Eye (tissue), 1 donor: ENCODE measurements at places on chromosomes 12 and 14.

- DNase-seq = no peak
Observed at GRCh38 chr12:86669010-86669409, 412.8 kb upstream of the MGAT4C start.

DNA sequence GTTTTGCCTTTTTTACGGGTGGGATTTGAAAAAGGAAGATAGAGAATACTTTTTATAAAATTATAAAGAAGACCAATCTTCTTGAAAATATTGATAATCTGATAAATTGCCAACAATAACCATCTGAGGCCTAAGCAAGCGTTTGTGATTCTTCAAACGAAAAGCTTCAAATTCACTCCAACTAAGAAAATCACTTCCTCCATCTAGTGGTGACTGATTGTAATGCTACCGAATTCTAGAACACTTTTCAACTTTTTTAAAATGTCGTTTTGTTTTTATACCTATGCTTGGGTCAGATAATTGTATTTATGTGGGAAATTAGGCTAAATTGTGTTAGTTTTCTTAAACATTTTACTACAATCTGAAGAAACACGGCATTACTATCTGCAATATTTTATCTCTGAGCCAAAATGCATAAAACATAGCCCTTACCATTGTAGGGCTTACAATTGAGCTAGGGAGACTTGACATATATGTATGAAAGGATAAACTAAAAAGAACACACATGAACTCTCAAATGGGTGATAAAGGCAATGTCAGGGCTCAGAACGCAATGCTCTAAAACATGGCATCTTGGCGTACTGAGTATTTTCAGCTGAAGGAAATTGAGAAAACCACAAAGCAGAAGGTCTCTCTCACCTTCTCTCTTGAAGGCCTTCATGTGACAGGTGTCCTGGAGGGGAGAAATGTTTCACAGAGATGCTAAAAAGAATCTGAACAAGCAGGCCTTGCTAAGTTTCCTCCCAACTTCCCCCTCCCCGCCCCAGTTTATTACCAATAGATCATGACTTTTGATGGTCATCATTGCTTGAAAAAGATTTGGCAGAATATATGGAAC lies 36.8 kb upstream of the G2E3 start:
- peak; percentile 76 for DNase-seq

DNA sequence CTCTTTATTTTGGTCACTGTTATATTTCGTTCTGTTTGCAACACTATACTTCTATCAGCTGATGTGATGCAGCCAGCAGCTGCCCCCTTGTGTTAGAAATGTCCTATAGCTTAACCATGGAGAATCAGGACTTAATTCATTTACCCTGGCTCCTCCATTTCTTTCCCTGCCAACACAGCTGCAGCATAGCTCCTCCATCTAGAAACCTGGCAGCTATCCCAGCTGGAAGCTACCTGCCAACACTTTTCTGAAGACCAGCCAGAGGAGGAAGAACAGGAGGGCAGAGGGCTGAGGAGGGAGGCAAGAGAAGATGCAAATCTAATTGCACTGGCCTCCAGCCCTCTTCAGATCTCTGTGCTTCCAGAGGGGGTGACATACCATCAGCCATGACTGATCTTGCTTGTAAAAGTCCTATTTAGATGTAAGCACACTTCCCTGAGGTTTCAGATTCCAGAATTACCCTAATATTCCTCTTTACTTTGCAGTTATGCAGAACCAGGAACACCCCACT lies 156.8 kb upstream of the TMEM260 start:
- DNase-seq = peak; percentile 82

- DNase-seq = no peak
Observed at GRCh38 chr12:29414368-29414767, 33.4 kb upstream of the ERGIC2 start.

DNA sequence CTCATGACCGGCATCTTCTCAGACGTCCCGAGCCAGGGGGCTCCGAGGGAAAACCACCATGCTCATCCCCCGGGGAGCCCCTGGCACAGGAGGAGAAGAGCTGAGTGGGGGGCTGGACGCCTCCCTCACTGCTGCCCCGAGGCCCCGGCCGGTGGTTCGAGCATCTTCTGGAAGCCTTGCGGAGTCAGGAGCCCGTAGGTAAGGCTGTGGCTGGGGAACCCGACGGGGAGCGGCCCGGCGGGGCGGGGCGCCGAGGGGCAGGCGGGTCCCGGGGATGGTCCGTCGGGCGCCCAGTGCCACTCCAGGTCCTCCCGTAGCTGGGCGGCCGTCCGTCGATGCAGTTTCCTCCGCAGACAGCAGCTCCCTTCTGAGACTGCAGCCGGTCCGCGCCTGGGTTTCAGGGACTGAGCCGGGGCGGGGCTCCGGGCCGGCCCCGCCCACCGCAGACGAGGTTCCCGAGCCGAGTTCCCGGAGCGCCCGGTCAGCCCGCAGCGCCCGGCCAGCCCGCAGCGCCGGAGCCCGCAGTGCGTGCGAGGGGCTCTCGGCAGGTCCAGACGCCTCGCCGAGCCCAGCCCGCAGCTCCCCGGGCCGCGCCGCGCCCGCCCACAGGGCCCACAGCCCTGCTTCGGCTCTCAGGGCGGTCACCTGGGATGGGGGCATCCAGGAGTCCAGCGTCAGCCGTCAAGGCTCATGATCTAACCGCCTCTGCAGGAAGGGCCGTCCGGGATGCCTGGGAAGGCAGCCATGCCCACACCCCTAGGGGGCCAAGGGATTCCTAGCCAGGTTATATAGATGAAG lies at the start of gene PGF:
Gene PGF, minus strand, starts transcription at position 369 of the 798 bp plus-strand sequence. Its CDS starts 355 bp downstream, at position 14.
- DNase-seq = peak; percentile 77

DNA sequence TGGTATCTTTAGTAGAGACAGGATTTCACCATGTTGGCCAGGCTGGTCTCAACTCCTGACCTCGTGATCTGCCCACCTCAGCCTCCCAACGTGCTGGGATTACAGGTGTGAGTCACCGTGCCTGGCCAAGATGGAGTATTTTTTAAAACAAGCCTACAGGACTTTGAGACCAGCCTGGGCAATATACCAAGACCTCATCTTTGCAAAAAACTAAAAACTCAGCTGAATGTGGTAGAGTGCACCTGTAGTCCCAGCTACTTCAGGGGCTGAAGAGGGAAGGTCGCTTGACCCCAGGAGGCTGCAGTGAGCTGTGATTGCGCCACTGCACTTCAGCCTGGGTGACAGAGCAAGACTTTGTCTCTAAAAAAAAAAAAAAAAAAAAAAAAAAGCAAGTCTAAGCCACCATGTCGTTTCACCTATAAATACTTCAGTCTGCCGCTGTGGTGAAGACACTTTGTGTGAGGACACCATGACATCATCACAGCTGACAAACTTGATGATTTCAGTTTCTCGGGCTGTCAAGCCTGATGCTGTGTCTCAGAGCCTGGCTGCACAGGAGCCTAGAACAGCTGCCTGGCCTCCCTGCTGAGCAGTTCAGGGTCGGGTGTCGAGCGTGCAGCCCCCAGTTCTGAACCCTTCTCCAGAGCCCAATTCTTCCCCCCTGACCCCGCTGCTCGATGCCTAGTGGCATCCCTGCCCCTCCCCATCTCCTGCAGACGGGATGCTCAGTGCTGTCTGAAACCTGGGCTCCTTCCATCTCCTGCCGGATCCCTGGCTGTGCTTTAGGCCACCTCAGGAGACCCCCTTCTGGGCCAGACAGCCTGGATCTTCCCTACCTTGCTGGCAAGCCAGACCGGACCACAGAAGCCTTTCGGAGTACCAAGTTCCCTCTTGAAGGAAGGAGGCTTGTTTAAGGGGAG lies 119.2 kb upstream of the EVL start:
- peak; percentile 33 for DNase-seq

DNA sequence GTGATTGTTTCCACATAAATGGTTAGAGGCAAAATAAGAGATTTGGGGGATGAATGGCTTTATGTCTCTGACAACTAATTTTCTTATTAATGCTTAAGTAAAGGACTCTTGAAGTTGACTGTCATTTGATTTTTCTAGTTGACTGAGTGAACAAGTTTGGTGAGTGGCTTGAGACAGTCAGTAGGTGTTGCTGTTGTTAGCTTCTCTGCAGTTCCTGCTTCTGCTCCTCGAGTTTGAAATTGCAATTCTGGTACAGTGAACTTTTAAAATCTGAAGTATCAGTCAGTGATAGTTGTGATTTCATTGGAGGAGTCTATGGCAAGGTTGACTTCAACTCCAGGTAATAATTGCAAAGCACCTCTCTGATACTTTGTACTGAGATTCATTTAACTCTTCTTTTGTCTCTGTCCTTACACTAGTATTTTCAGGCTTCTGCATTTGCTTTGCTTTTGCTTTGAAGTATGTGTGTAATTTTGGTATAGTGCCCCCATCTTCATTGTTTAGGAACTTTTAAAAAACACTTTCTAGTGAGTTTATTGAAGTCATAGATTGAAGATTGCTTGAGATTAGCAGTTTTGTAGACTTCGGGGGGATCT lies 415.5 kb downstream of the PCNX1 start:
- peak; percentile 62 for DNase-seq

DNA sequence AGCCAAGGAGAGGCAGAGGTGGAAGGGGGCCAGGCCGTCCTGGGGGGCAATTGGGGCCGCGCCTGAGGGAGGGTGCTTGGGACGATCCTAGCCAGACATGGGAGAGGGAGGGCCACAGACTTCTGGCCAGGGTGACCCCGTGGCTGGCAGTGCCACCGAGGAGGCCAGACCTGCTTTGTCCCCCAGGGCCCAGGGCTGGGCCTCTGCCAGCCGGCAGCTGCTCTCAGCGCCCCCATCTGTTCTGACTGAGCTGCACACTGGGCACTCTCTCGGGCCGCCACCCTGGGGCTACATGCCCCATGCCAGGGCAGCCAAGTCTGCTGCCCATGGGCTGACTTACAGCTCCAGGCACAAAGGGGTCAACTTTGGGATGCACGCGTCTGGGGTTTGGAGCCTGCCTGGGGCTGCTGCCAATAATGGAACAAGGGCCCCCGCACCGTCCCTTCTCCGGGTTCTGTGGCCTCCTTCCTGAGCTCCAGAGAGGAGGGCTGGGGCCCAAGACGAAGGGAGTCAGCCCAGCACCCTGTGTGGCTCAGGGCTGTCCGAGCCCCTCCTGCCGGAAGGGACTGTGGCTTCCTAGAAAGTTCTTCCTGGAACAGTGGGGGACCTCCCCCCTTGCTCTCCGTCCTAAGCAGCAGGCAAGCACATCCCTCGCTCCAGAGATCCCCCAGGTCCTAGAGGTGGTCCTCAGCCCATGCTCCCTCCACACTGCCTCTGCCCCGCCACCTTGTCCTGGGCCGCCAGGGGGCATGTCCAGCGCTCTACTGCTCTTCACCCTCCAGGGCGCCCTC lies 1.1 kb downstream of the ADSS1 start:
- peak; percentile 76 for DNase-seq

- no peak for DNase-seq
Observed at GRCh38 chr12:69508091-69508490, 37.9 kb downstream of the FRS2 start.

DNA sequence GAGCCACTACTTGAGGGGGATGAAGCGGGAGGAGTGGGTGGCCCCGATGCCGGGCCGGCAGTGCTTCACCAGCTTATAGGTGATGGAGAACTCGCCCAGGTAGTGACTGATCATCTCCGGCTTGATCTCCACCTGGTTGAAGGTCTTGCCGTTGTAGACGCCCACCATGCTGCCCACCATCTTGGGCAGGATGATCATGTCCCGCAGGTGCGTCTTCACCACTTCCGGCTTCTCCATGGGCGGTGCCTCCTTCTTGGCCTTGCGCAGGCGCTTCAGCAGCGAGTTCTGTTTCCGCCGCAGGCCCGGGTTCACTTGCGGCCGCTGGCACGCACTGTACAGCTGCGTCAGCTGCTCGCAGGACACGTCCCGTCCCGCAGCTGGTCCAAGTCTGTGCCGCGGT lies 3.4 kb downstream of the TIGAR start:
- no peak for DNase-seq

- DNase-seq = no peak
Observed at GRCh38 chr14:50082784-50083466, 33.4 kb downstream of the VCPKMT start.

DNA sequence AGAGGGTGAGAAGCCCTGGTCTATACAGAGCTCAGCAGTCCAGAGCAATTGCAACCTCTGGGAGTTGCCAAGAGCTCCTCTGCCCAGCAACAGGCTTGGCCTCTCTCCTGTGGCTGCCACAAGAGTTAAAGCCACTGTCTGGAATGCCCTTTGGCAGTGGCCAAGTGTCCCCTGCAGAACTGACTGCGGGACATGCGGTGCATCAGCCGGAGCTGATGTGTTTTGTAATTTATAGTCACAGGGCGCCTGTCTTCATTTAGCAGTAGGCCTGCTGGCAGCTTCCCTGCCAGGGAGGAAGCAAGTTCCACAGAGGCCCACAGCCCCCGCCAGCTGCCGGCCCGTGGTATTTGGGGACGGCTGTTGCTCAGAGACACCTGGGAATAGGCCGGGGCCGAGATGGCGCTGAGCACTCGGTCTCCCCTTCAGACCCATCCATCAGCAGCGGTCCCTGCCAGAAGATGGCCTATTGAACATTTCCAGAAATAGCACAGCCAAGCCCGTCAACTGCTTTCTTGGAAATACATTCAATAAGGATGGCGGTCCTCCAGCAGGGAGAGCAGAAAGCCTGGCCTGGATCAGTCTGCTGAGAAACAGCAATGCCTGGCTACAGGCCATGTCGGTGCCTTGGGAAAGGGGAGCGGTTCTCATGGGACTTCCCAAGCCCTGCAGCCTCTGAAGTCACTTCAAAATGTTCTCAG lies 217.4 kb downstream of the CRADD start:
- peak; percentile 70 for DNase-seq

DNA sequence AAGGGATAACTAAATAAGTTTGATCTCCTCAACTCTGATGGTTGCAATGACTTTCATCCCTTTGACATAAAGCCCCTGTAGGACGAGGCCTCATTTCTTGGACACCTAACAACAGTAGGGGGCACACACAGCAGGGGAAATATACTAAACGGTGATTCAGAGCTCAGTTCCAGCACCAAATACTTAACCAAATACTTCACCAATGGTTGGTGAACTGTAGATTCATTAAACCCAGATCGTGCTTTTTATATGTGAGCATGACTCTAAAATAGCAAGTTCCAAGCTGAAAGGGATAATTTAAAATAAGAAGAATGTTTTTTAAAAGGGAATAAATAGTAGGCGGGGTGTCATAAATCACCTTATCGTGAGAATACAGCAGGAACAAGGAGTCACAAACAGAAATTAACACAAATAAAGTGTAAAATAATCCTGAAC lies 53.2 kb downstream of the ATG2B start:
- no peak for DNase-seq

- peak; percentile 74 for DNase-seq
Observed at GRCh38 chr12:106301611-106302321, 767 bp upstream of the TCP11L2 start.

- DNase-seq = peak; percentile 44
Observed at GRCh38 chr14:95250936-95251335, 68.8 kb downstream of the CLMN start.

- DNase-seq = peak; percentile 45
Observed at GRCh38 chr12:49212572-49212971, 23.7 kb upstream of the TUBA1A start.
